ENCODE measurements at places on chromosomes 4 and X.

GRCh38 chr4:187479511-187479910 lies 516.1 kb upstream of the ZFP42 start:
- DNase-seq: no peak

- no peak for DNase-seq
Observed at GRCh38 chr4:181911420-181911819, 331.8 kb upstream of the TENM3 start.

- peak; percentile 81 for DNase-seq
Observed at GRCh38 chrX:64394874-64395567, at the start of gene MTMR8. Gene MTMR8 (minus strand): TSS chrX:64395452. CDS start chrX:64395363, 89 bp downstream.

- no peak for DNase-seq
Observed at GRCh38 chr4:24166501-24166900, 276.7 kb upstream of the PPARGC1A start.

GRCh38 chr4:7584606-7585159 lies 150.0 kb upstream of the PSAPL1 start:
- no peak for DNase-seq

DNA sequence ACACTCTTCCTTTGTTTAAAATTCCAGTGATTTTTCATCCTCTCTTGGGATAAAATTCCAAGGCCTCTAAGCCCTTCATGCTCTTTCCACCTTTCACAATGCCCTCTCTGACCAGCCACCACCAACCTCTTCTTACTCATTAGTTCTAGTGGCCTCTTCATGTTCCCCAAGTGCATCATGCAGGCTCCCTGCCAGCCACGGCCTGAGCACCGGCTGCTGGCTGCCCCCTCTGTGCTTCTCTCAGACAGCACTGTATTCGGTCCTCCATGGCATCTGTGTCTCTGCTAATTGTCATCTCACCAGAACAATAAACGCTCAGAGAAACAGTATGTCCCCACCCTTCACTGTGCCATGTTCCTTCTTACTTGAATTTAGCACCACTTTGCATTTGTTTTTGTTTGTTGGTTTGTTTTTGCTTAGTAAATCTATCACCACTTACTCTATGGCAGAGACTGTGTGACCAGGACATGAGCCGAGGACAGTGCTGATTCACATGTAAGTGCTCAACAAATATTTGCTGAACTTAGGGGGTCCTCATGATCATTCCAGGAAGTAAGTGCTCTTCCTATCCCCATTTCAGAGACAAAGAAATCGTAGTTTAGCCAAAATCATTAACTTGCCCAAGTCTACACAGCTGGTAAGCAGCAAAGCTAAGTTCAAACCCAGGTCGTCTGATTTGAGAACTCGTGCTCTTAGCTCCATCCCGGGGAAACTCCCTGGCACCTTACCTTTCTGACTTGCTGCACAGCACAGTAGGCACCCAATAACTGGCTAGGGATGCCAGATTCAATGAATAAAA lies 77.1 kb upstream of the UCP1 start:
- no peak for DNase-seq

GRCh38 chr4:150283689-150284088 lies 205.4 kb downstream of the DCLK2 start:
- no peak for DNase-seq

- DNase-seq: peak; percentile 53
Observed at GRCh38 chr4:15003891-15004738, 1.8 kb downstream of the CPEB2 start.

DNA sequence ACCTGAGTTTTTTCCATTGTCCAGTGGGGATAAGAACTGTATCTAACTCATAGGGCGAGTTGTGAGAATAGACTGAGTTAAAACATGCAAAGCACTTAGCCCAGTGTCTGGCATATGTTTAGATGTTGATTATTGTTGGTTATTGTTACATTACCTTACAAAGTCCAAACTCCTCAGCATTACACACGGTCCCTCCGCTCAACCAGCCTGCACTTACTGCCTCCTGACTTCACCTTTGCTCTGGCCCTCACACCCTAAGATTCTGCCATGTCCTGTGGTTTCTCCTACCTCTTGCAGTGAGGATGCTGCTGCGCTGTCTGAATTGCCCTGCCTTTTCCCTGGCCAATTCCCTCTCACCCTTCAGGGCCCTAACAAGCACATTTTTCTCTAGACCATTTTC lies 302.2 kb upstream of the GALNT7 start:
- DNase-seq: no peak

DNA sequence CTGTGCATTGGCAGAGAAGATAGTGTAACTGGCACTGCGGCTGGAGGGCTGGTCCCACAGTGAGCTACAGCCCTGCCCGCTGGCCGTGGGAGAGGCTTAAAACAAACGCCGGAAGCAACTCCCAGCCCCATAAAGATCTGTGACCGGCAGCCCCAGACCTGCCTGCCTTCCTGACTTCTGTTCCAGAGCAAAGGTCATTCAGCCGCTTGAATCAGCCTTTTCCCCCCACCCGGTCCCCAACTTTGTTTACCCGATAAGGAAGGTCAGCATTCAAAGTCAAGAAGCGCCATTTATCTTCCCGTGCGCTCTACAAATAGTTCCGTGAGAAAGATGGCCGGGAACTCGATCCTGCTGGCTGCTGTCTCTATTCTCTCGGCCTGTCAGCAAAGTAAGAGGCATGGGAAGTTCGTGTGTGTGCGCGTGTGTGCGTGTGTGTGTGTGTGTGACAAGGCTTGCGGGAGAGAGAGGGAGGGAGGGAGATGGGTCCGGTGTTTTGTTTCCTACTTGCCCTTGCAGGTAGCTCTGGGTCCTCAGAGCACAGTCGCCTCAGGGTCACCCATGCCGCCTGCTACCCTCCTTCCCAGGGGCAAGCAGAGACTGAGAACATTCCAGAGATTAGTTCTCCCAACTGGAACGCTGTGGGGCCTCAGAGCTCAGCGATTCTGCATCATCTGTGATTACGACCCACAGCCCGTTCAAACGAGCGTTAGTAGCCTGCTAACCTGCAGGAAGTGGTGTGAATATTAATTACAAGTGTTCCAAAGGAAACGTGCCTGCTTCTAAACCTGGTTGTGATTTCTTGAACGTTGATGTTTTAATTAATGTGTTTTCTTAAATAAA lies at the start of gene MGST2:
MGST2 (plus strand) TSS at position 130 of the 840 bp plus-strand sequence; CDS start at position 331, 201 bp downstream.
- DNase-seq: peak; percentile 13

GRCh38 chr4:20832826-20833225 lies 132.6 kb downstream of the PACRGL start:
- DNase-seq: no peak

- DNase-seq: no peak
Observed at GRCh38 chr4:166823126-166823525, 411.2 kb downstream of the SPOCK3 start.

GRCh38 chr4:140136509-140136908 lies 17.5 kb downstream of the MAML3 start:
- no peak for DNase-seq

GRCh38 chr4:48180234-48180633 lies 46.2 kb upstream of the TXK start:
- no peak for DNase-seq

GRCh38 chrX:35664833-35665232 lies 133.3 kb upstream of the MAGEB16 start:
- no peak for DNase-seq

DNA sequence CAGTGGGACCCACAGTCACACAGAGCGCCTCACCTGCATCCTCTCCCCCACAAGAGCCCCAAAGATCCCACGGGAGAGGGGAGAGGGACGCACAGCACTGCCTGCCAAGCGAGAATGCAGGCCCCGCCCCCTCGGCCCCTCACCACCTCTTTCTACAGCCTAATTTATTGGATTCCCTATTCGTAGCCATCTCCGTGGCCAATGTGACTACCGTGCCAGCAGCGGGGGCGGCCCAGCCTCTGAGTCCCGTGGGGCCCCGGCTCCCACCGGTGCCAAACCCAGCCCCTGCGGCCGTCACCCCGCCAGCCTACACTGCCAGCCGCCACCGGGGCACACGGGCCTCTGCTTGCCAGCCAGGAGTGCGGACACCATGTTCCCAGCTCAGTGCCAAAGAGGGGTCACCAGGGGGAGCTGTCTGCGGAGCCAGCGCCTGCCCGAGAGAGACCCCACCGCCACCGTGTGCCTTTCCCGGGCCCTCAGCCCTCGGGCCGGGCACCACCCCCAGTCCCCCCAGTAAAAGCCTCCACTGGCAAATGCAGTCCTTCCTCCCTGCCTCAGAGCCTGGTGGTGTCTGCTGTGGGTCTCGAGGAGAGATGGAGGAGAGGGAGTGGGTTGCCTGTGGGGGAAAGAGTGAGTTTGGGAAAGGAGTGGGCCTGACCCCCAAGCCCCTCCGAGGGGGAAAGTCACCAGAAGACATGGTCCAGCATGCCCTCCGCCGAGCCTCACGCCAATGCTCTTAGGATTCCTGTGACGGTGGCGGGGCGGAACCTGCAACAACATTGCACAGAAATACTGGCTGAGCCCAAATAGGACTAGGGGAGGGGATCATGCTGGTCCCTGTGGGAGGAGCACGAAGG lies 19.6 kb upstream of the PLXNB3 start:
- DNase-seq: no peak

DNA sequence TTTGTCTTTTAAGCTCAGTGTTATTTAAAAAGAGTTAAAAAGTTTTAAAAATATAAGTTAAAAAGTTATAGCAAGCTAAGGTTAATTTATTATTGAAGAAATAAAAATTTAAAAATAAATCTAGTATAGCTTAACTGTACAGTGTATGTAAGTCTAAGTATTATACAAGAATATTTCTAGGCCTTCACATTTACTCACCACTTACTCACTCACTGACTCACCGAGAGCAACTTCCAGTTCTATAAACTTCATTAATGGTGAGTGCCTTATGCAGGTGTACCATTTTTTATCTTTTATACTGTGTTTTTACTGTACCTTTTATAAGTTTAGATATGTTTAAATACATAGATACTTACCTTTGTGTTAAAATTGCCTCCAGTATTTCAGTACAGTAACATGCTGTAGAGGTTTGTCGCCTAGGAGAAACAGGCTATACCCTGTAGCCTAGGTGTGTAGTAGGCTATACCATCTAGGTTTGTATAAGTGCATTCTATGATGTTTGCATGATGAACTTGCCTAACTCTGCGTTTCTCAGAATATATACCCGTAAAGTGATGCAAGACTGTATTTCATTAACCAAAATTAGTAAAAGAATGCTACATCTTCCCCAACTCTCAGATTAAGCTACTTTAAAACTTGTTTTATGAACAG lies 202.9 kb downstream of the CFAP299 start:
- no peak for DNase-seq

GRCh38 chrX:120308959-120309872 lies 2.0 kb downstream of the TMEM255A start:
- peak; percentile 83 for DNase-seq

- no peak for DNase-seq
Observed at GRCh38 chr4:25111648-25112196, 48.5 kb downstream of the SEPSECS start.

GRCh38 chr4:108303488-108304177 lies 134.9 kb upstream of the LEF1 start:
- DNase-seq: no peak

DNA sequence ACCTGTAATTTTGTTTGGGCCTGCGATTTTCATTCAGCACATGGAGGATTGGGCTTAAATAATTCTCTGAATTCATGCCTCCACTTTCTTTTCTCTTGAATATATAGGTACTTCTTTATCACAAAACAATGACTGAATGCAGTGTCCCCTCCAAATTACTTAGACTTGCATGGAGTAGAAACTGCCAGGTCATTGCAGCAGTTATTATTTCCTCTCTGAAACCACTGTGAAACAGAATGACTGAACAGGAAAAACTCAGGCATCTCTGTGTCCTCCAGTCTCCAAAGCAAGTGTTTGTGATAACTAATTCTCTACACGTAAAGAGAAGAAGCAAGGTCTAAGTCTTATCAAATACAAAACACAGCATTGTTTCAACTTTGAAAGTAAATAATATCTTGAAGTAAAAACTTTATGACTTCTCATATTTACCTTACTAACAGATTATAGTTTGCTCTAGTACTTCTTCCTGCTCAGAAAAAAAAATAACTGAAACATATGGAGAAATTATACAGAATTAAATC lies 144.5 kb upstream of the DIAPH2 start:
- no peak for DNase-seq

GRCh38 chr4:54254915-54255246 lies 25.8 kb downstream of the PDGFRA start:
- DNase-seq: no peak

DNA sequence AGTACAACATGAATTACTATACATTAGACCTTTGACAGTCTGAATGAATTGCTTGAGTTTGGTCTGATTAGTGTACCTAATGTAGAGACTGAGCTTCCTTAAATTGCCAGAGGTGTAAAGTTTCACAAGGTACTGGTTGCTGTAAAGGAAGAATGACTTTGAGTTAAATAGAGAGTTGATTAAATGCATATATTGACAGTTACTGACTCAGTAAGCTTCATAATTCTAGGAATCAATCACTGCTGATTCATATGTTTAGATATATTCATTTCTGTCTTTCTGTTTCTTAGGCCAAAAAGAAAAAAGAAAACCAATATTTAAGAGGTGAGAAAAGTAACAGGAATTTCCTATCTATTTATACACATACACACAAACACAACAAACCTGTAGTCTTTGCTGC lies 16.2 kb upstream of the ART3 start:
- DNase-seq: no peak

- DNase-seq: no peak
Observed at GRCh38 chr4:6716958-6717655, 1.1 kb downstream of the BLOC1S4 start.

GRCh38 chrX:155028877-155029291 lies 2.2 kb downstream of the FUNDC2 start:
- no peak for DNase-seq

GRCh38 chr4:159357350-159357749 lies 254.5 kb downstream of the RAPGEF2 start:
- DNase-seq: no peak

GRCh38 chrX:123486297-123486696 lies 246.6 kb downstream of the THOC2 start:
- no peak for DNase-seq

GRCh38 chr4:2696423-2696822 lies 59.7 kb downstream of the TNIP2 start:
- peak; percentile 74 for DNase-seq

- DNase-seq: no peak
Observed at GRCh38 chrX:25175743-25176142, 160.0 kb upstream of the ARX start.

DNA sequence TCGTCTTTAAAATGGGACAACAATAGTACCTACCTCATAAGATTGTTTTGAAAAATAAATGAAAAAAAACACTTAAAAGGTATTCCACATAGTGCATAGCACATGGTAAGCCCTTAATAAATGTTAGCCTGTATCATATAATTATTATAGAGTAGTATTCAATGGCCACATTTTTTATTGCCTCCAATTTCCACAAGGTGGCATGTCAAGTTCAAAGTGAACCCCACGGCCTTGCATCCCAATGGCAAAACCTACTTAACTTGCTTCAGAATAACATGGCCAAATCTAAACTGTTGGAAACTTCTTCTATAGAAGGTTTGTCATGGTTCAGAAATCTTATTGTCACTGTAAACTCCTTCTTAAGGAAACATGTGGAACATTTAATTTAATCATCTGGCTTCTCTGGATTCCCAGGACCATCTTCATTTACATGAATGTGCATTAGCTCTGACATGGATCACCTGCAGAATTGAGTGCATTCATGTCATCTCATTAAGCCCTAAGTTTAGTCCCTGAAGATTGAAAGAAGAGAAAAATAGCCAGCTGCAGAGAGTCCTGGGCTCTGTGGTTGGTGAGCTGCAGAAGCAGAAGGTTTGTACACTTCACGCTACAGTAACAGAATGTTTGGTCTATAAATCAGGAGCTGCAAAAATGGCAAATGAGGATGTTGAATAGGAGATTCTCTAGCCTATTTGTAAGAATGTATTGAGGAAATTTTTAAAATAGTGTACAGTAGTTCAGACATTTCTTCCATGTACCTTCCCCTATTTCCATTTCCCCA lies 61.0 kb downstream of the ANXA3 start:
- peak; percentile 25 for DNase-seq

Measured in CD4-positive, alpha-beta T cell treated with Interleukin-1 beta for 1 hour (primary cell).